H1 (cell line): ENCODE measurements at places on chromosomes 2 and 18. TPM values are rescaled to one million over a fixed set of nuclear protein-coding genes. Genes with fewer than 3 reads are reported as not detected.

GRCh38 chr2:11157296-11157695, 2.0 kb downstream of the SLC66A3 start:
- DNase-seq: no peak

GRCh38 chr2:181036445-181036844, 56.0 kb downstream of the UBE2E3 start:
- DNase-seq: no peak

GRCh38 chr2:207504513-207505170, 25.1 kb upstream of the CREB1 start:
- no peak for DNase-seq

DNA sequence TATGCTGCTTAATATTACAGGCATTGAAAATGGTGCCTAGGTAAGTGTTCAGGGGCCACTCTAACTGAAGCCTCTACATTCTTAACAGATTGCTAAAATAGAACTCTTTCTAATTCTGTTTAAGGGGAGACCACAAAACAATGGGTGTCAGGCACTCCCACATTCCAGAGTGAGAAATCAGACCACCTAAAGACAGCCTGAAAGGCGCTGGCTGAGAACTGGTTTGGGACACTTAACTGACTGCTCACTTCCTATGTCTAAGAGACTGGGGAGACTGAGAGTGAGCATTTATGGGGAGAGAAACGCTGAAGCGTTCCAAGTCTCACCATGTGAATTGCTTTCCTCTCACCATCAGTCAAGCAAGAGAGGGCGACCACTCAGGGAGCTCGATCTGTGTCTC, 108.8 kb upstream of the ITGB6 start:
- DNase-seq: peak; percentile 23

GRCh38 chr2:198441246-198441645, 636.9 kb downstream of the PLCL1 start:
- DNase-seq: no peak

DNA sequence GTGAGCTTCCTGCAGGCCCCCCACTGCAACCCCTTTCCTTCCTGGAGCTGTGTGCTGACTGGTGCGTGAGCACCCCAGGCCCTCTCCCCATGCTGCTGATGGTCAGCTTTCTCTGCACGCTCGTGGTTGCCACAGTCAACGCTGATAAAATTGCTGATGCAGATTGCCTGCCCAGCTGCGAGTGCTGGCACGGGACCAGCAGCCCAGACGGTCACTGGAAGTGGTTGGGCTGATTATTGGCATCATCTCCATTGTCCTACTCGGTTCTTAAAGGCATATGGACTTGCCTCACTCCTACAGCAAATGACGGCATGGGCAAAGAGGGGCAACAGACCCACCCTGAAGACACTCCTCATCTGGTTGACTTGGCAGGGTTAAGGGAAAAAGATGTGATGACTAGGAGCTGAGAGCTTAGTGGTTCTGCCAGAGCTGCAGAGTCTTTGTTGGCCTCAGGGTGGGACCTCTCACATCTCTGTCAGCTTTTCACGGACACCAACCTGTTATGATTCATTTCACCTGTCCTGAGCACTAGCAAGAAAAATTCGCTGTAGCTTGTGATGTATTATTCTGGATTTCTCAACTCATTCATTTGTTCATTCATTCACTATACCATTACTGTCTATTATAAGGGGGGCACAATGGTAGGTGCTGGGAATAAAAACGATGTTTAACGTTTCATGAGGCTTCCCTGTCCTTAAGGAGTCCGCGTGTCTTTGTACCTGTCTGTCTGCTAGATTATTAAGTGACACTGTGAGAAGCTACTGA, 38.4 kb downstream of the PAX8 start:
- DNase-seq: no peak

GAL3ST2 gene
- not detected in 2 replicates for total RNA-seq
